HuH-7 (cell line): ENCODE measurements at places on chromosomes 11 and 22.

- no peak for DNase-seq
Measured at GRCh38 chr11:8739309-8739793, 56.8 kb downstream of the RPL27A start.

GRCh38 chr22:41367039-41367679 is 14.6 kb upstream of the TEF start:
- no peak for DNase-seq

- peak; percentile 76 for DNase-seq
Measured at GRCh38 chr22:36352803-36353507, 34.8 kb downstream of the MYH9 start.

- peak; percentile 88 for DNase-seq
Measured at GRCh38 chr11:119339589-119340334, 921 bp downstream of the C1QTNF5 start.

- no peak for DNase-seq
Measured at GRCh38 chr11:65921033-65921555, 1.9 kb downstream of the DRAP1 start.

GRCh38 chr11:131288521-131289091 is 81.8 kb upstream of the NTM start:
- no peak for DNase-seq

DNA sequence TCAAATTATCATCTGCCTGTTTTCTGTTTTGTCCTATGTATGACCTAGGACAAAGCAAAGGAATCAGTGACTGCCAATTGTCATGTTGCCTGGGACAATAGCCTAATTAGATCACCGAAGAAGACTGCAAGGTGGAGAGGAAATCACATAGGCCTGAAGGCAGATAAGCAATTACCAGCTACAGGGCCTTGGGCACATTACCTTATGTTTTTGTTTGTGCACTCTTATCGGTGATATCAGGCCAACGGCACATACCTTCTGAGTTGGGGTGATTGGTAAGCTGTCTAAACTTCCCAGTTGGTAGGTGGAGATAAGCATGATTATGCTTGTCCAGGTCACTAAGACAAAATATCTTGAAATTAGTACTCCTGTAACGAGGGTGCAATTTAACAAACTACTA is 58.1 kb upstream of the FAM181B start:
- DNase-seq: no peak

GRCh38 chr11:8055091-8055835 is 25.7 kb upstream of the TUB start:
- DNase-seq: no peak

DNA sequence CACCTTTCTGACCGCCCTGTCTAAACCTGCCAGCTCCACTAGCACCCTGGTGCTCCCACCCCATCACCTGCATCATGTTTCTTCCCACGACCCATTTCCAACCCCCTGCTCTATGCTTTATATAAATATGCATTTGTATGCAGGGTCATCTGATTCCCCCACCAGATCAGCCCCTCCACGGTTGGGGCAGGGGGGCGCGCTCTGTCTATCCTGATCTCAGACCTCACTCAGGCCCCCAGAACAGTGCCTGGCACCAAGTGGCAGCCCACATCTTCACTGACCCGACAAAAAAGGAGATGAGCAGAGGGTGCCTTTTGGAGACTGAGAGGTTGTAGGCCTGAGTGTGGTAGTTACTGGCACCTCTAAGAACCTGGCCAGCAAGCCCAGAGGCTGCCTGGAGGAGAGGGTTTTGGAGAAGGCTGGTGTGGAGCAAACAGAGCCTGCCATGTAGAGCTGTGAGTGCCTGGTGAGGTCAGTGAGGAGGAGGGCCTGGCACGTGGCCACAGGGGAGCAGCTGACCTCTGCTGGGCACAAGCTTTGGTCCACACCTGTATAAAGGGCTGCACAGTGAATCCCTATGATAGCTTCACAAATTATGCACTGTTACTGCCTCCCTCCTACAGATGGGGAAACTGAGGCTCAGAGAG is 86.3 kb upstream of the RTL6 start:
- DNase-seq: no peak

DNA sequence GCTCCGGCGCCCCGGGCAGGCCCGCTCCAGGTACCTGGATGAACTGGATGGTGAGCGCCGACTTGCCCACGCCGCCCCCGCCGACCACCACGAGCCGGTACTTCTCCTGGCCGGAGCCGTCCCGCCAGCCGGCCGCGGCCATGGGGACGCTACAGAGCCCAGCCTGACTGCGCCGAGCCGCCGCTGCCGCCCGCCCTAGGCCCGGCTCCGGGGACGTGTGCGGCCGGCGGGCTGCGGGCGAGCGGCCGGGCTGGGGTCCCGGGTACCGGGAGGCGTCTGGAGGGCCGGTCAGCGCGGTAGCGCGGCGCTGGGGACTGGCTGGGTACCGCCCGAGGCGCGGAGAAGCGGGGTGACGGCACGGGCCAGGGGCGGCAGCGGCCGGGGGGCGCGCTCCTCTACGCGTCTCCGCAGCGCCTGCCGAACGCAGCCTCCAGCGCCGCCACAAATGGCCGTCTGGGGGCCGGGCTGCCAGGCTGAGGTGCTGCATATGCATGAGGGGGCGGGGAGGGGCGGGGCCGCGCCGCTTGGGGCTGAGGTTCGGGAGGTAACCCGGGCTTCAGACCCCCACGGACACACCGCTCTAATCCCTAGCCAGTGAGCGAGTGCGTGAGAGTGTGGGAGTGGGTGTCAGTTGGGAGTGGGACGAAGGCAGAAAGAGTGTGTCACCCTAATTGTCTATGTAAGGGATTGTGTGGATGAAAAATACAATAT is at the start of gene RRAS2:
Gene RRAS2, minus strand, starts transcription at position 455 of the 711 bp plus-strand sequence. Its CDS starts 313 bp downstream, at position 142.
- peak; percentile 77 for DNase-seq

GRCh38 chr11:117843666-117844484 is 19.3 kb upstream of the FXYD2 start:
- DNase-seq: peak; percentile 63

- DNase-seq: no peak
Measured at GRCh38 chr11:79314906-79315689, 125.7 kb downstream of the TENM4 start.

- DNase-seq: no peak
Measured at GRCh38 chr11:63767565-63768236, 874 bp downstream of the ZFTA start.
